Renal pelvis (tissue), 12 donors: ENCODE measurements at places on chromosomes 11 and 22. TPM values are rescaled to one million over a fixed set of nuclear protein-coding genes. Genes with fewer than 3 reads are reported as not detected.

Gene OR8H1
- not detected for polyA plus RNA-seq

Gene MUC2
- polyA plus RNA-seq, result 0.17 TPM

Gene GVQW3
- polyA plus RNA-seq, result 17.9 TPM

Gene SPDYC
- polyA plus RNA-seq, result 0.17 TPM

Gene MCHR1
- polyA plus RNA-seq, result 0.30 TPM

Gene TMEM86A
- 8.8 TPM for polyA plus RNA-seq

Gene ART1
- polyA plus RNA-seq, result not detected

DNA sequence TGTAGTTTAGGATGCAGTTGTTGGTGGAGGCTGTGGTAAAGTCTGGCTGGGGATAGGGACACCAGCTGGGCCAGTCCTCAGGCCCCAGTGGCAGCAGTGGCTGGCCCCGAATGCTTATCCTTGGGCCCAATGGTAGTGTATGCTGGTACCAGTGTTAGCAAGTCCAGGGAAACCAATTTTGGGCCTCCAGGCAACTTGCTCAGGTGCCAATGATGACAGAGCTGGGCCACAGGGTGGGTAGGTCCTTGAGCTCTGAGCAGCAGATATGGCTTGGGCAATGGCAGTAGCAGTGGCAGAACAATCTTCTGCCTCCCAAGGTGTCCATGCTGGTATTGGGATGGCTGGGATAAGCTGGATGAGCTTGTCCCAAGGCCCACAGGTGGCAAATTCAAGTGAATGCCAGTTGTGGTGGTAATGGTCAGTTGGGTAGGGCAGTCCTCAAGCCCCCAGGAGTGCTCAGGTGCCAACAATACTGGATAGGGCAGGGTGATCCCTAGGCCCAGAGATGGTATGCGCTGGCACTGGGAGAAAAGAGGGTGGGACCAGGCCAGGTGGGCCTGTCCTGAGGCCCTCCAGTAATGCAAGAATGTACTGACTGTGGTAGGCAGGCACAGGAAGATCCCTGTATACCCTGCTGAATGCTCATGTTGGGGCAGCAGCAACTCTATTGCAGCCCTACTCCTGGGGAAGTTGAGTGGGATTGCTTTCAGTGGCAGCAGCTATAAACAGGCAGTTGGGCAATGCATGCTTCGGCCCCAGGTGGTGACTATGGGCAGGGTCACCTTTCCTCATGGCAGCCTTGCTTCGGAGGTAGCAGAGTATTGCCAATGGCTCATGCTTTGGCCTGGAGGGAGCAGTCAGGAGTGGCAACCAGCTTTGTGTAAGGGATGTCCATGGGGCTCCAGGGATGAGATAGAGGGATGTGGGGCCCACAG is 54.7 kb downstream of the KCNQ1OT1 start:
- DNase-seq, result no peak

- DNase-seq, result no peak
These were observed 400.3 kb downstream of the MIAT start for GRCh38 chr22:27057717-27058116.

- DNase-seq, result no peak
These were observed 29.8 kb upstream of the NFAM1 start for GRCh38 chr22:42462016-42462415.

DNA sequence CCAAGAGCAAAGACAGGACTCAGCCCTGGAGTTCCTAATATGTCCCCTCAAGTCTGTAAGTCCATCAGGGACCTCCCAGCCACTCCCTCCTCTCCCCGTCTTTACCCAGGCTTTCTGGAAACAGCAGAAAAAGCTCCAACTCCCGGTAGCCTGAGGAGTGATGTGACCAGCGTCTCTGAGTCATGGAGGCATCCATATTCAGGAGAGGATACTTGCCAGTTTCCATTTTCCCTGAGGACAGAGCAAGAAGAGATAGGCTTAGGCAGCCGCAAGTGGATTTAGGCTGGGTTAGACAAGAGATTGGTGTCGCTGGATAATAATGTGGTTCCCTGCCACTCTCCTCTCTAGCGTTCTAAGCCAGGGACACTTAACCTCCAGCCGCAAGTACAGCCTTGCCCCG is 206.6 kb downstream of the GRIK4 start:
- DNase-seq, result no peak

DNA sequence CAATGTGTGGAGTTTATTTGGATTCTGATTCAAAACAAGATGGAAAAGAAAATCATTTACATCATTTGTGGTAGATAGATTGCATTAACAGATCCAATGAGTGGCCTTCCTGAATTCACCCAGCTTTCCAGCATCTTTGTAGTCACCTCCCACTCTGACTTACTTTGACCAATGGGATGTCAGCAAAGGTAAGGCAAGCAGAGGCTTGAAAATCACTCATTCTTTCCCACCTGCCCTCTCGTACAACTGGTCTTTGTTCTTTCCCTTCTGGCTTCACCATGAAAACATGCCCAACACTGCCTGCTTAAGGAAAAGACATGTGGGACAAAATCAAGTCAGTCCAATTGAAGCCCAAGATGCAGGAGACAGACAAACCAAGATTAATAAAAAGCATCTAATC is 202.1 kb downstream of the TTC28 start:
- no peak for DNase-seq

GRCh38 chr11:9386901-9387300 is 2.4 kb downstream of the IPO7 start:
- DNase-seq, result no peak

- no peak for DNase-seq
These were observed at the start of gene TTLL12 for GRCh38 chr22:43186272-43187170. TSS of gene TTLL12 (minus strand) at chr22:43187134. CDS start at chr22:43187069, 65 bp downstream.

GRCh38 chr11:57124917-57125316 is 56.8 kb upstream of the LRRC55 start:
- DNase-seq, result no peak
